ENCODE measurements at places on chromosomes 6 and 20.

DNA sequence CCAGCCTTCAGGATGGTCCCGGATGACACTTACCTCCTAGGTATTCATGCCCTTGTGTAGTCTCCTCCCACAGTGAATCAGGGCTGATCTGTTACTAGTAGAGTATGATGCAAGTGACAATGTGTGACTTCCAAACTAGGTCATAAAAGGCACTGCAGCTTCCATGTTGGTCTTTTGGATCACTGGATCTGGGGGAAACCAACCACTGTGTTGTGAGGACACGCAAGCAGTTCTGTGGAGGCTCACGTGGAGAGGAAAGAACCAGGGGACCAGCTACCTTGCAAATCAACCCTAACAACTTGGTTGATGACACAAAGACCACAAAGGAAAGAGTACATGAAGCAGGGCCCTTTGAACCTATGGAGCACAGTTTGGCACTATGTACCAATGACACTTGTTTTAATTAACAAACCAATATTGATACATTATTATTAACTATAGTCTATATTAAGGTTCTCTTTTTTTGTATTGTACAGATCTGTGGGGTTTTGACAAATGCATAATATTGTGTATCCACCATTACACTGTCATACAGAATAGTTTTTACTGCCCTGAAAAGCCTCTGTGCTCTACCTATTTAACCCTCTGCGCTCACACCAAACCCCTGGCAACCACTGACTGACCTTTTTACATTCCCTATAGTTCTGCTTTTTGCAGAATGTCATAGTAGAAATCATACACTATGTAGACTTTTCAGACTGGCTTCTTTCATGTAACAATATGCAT is 16.3 kb upstream of the SDCBP2 start:
- DNase-seq, result no peak

GRCh38 chr6:43702534-43703440 is 15.2 kb upstream of the MRPS18A start:
- no peak for DNase-seq

GRCh38 chr6:1346558-1347091 is 34.7 kb downstream of the FOXQ1 start:
- no peak for DNase-seq

DNA sequence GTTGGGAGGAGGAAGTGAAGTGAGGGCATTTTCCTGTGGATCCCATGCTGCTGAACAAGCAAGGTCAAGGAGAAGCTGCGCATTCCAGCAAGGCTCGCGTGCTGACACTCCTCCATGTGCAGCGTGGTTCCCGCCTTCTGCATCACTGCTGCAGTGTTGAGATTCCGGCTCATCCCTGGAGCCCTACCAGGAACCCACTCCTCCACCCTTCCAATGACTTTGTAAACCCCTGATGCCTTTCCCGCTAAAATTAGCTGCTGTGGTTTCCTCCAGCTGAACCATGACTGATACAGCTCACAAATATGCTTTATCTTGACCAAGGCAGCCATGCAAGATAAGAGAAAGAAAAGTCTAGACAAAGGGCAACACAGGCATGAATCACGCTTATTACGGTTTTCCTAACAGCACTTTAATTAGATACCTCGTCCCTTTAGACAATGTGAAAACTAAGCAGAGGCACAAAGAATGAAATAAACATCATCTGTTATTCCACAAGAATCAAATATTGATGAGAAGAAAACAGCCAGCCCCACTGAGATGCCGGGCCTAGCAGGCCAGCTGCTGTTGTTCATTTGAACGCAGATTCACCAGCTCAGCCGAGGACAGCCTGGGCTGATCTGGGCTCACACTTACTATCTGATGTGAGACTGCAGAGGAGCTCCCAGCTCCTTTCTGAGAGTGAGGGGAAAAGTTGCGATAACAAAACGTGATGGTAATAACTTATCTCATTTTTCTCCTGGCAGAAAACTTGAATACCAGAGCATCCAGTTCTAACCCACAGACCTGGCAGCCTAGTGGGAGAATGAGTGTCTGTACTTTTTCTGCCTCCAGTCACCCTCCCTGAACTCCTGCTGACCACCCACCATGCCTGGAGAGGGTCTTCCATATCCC is 14.2 kb upstream of the BNIP5 start:
- no peak for DNase-seq

GRCh38 chr6:12119085-12119588 is 107.0 kb downstream of the HIVEP1 start:
- no peak for DNase-seq

- no peak for DNase-seq
Measured at GRCh38 chr20:8078528-8078914, 53.5 kb upstream of the PLCB1 start.

DNA sequence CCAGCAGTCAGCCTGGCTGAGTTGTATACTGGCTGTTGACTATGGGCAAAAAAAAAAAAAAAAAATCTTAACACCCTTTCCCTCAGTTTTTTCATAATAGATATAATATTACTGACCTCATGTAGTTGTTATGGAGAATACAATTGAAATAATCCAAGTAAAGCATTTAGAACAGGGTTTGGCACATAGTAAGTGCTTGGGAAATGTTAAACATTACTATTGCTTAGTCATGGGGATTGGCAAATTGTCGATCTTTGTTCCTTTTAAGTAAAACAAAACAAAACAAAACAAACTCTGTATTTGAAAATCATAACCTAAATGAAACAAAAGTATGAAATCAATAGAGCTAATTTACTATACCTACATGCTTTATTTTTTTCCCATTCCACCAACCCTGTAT is 458.4 kb downstream of the GRIK2 start:
- DNase-seq, result no peak

- DNase-seq, result no peak
Measured at GRCh38 chr6:154500769-154501577, 9.5 kb downstream of the CNKSR3 start.

- DNase-seq, result no peak
Measured at GRCh38 chr6:63888416-63888815, 252.8 kb downstream of the PHF3 start.

DNA sequence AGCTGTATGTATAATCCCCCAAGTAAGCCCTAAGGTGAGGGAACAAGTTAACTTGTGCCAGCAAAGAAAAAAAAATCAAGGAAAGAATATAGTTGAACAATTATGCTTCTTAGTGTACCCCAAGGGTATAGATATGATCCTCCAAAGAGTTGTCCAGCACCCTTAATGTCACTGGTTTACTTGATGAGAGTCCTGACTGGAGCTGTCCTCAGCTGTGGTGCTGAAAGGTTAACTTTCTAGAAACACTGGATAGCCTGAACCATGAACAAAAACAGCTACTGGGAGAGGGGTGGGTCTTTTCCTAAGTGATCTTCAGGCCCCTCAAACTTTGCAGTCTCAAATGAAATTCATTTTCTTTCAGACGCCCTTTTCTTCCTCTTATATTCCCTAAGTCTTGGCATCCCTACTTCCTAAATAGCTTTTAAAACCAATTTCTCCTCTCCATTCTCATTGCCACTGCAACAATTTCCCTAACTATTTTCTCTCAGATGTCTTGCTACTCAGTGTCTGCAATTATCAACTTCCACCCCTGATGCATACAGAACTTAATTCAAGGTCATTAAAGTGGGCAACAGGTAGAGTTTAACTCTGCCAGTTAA is 83.5 kb upstream of the PROKR2 start:
- no peak for DNase-seq

GRCh38 chr6:114404339-114404955 is 61.6 kb upstream of the HS3ST5 start:
- DNase-seq, result no peak

DNA sequence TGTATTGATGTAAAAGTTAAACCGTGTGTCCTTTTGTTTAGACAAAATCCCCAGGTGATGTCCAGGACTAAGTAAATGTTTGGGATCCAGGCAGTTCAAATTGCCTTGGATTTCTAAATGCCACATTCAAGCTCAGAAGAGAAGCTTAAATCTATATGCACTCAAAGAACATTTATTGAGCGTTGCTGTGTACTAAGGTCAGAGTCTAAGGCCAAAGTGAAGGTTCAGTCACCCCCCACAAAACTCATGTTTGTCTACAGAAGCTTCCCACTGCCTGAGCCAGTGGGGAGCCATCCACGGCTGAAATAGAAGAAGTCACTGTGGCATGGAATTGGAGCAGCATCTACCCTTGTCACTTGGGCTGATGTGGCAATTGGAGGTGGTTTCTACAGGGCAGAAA is 70.7 kb upstream of the INSM1 start:
- DNase-seq, result no peak

DNA sequence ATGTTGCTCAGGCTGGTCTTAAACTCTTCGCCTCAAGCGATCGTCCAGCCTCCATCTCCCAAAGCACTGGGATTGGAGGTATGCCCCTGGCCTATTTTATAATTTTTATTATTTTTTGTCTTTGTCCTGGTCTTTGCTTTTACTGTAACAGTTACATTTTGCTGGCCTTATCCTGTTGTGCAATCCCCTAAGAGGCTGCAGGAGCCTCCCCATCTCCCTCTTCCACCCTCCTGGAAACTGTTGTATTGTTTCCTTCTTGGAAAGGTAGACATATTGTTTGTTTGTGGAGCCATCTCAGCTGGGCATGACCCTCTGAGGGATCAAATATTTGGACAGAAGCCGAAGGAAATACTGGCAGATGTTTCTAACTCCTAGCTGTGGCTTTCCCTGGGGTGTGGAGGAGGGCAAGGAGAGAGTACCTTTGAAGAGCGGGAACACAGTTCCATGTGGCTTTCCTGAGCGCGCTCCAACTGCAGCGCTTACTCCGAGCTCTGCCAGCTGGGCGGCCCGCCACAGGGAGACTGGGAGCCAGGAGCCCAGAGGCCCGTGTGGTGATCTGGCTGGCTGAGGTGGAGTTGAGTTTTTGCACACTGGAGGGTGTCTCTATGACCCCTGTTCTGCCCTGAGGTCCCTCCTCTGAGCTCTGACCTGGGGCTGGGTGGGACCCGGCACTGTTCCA is 4.9 kb downstream of the MAPK13 start:
- DNase-seq, result no peak

DNA sequence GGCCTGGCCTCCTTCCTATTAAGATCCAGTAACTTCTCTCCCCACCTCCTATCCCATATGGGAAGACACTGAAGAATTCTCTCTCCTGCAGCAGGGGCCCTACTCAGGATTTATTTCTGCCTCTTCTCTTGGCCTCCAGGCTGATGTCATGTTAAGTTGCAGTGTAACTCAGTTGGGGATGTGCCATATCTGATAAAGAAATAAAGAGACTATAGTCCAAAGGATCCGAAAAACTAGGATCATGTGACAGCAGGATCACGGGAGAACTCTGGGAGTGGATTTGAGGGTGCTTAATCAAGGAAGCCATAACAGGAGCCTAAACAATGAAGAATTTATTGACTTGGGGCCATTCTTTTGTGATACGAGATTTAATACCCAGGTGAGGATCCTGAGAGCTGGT is 38.5 kb upstream of the TGM6 start:
- no peak for DNase-seq

DNA sequence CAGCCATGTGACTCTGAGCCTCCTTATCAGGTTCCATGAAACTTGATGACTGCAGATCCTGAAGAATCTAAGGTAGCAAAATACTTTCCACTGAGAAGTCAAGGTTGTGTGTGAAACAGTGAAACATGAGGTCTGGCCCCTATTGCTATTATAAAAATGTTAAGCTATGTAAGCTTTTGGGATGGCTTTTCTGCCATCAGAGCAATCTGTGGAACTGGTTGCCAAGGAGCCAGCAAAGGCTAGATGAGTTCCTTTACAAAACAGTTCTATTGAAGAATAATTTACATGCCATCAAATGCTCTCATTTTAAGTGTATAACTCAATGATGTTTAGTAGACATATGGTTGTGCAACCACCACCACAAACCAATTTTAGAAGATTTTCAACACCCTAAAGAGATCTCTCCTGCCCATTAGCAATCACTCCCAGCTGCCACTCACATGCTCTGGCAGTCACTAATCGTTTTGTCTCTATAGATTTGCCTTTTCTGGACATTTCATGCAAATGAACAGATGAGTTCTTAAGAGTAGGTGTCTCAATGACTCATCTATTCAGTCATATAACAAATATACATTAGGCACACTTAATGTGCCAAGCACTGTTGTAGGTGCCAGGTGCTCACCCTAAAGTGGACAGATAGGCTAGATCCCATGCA is 19.9 kb upstream of the MEP1A start:
- no peak for DNase-seq

DNA sequence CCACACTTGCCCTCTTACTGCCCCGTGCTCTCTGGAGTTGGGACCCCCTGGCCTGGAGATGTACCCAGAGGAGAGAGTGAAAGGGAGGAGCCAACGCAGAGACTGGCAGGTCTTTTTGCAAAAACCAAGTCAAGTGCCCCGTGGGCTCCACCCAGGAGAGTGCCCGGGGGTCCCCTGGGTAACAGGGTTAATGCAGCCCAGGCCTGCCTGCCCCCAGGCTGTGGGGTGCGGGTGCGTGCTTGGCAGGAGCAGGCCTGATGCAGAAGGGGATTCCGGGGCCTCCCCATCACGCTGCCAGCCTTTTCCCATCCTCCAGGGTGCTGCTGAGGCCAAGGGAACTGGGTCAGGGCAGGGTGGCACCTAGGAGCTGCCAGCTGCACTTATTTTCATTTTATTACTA is 184.4 kb downstream of the ERMARD start:
- DNase-seq, result no peak

- DNase-seq, result no peak
Measured at GRCh38 chr6:151109869-151110575, 129.7 kb upstream of the AKAP12 start.

GRCh38 chr6:144339859-144340452 is 54.8 kb downstream of the UTRN start:
- no peak for DNase-seq

DNA sequence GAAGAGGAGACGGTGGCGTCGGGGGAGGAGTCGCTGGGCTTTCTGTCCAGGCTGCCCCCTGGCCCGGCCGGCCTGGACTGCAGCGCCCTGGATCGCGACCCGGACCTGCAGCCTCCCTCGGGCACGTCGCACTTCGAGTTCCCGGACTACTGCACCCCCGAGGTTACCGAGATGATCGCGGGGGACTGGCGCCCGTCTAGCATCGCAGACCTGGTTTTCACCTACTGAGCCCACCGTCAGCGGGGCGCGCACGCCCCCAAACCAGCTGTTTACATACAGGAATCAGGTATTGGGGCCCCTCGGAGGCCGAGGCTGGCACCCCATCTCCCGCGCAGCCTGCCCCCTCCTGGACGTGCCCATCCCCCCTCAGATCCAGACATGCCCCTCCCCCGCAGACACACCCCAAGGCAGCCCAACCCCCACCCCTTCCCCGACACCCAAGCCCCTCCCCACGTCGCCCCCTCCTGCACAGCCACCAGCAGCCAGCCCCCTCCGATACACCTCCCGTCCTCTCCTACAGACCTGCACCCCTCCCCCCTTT is 1.4 kb downstream of the SOX12 start:
- DNase-seq, result no peak

DNA sequence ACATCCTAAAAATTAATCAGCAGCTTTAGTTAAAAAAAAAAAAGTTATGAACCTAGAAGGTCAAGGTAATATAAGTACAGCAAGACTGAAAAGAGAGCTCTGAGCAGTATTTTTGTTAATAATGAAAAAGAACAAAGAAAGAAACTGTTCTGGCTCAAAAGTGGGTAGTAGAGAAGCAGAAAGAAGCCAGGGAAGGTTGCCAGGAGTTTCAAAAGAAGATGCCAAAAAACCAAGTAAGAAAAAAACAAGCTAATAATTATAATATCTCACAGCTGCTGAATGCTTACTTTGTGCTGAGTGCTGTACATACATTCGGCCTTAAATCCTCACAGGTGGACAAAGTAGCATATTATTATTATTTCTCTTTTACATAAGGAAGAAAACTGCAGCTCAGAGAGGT is 31.9 kb downstream of the NRSN1 start:
- no peak for DNase-seq

GRCh38 chr20:2865630-2866029 is 7.7 kb upstream of the PTPRA start:
- no peak for DNase-seq

- DNase-seq, result no peak
Measured at GRCh38 chr6:43950731-43951062, 176.6 kb downstream of the MRPL14 start.

Data from GF-D8 (cell line).